ENCODE measurements at places on chromosomes 2 and 18.

GRCh38 chr2:196176142-196176738 is 4.9 kb upstream of the STK17B start:
- H3K27ac ChIP-seq = no peak overlapping the region
- peaks cover 12% of the 10 kb centered on the region for H3K4me1 ChIP-seq
- H3K27me3 ChIP-seq = no peaks in the 10 kb centered on the region
- DNase-seq = no peak
- no peaks in the 10 kb centered on the region for H3K36me3 ChIP-seq
- H3K4me3 ChIP-seq = no peak overlapping the region

DNA sequence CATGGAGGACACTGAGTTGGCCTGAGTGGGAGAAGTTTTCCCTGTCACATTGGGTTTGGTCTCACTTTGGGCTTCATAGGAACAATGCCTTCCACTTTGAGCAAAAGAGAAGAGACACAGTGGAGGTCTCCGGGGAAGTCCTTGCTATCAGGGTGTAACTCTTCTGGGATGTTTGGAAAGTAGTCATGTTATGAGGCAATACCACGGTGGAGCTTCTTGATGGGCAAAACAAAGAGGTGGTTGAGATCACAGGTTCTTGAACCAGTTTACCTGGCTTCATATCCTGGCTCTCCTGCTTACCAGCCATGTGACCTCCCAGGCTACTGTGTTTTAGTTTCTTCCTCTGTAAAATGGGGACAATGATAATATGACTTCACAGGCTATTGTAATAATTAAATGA is 478.6 kb downstream of the SLC4A3 start:
- H3K27ac ChIP-seq = no peak overlapping the region
- no peaks in the 10 kb centered on the region for H3K36me3 ChIP-seq
- no peak for DNase-seq
- no peak overlapping the region for H3K4me3 ChIP-seq
- H3K27me3 ChIP-seq = no peaks in the 10 kb centered on the region
- H3K4me1 ChIP-seq = no peaks in the 10 kb centered on the region

- DNase-seq = no peak
- H3K27me3 ChIP-seq = no peaks in the 10 kb centered on the region
- no peak overlapping the region for H3K27ac ChIP-seq
- no peaks in the 10 kb centered on the region for H3K36me3 ChIP-seq
- no peak overlapping the region for H3K4me3 ChIP-seq
Observed at GRCh38 chr18:40902436-40902835, 1052.6 kb upstream of the PIK3C3 start.

GRCh38 chr2:217399291-217399690 is 539.4 kb upstream of the TNP1 start:
- no peaks in the 10 kb centered on the region for H3K27me3 ChIP-seq
- H3K36me3 ChIP-seq = no peaks in the 10 kb centered on the region
- DNase-seq = no peak
- peaks cover 41% of the 10 kb centered on the region for H3K4me1 ChIP-seq
- H3K4me3 ChIP-seq = no peak overlapping the region

DNA sequence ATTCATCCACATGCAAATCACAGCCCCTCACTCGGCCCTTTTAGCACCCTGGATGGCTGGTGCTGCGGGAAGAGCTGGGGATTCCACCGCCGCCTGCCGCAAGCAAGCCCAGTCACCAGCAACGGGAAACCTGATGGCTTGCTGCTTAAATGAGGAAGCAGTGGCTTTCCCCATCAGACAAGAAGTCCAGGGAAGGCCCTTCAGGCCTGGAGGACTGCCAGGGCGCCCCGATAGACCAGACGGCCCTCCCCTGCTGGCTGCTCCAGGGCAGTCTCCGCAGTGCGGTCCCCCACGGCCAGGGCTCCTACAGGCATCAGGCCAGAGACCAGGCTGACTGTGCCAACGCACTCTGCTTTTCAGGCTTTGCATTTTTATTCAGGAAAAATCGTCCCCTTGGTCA is 439.1 kb downstream of the EIPR1 start:
- no peak overlapping the region for H3K27ac ChIP-seq
- DNase-seq = no peak
- H3K27me3 ChIP-seq = no peaks in the 10 kb centered on the region

Measured in vagina (tissue), 2 donors.